ENCODE measurements at places on chromosomes 13 and 19.

DNA sequence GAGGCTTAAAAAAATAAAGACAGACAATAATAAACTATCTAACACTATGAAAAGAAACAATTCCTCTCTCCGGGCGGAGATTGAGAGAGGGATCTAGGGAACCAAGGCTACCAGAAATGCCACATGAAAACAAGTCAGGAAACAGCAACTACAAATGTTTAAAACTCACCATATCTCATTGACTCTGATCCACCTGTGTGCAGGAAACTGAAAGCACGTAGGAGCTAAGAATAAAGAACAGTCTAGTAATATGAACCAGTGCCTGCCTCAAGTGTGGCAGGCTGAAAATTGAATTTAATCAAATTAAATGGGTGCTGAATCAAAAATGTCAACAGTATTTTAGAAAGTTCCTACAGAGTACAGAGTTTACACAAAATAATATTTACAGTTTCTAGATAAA, 1701.0 kb downstream of the SLITRK5 start:
- DNase-seq: no peak

DNA sequence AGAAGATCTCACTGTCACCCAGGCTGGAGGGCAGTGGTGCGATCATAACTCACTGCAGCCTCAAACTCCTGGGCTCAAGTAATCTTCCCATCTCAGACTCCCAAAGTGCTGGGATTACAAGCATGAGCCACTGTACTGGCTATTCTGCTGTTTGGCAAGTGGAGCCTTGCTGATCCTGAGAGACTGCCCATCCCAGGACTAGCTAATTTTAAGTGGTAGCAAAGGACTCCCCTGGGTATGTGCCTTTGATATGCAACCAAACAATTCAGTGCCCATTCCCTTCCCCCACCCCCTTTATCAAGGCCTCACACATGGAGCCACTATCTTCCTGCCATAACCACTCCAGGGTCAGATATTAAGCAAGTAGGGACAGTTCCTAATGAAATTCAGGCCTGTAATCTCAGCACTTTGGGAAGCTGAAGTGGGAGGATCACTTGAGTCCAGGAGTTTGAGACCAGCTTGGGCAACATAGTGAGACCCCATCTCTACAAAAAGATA, 17.0 kb upstream of the ZNF460 start:
- DNase-seq: no peak

- DNase-seq: no peak
Observed at GRCh38 chr13:47890146-47890814, 110.8 kb downstream of the SUCLA2 start.

- no peak for DNase-seq
Observed at GRCh38 chr13:33168321-33168960, 117.1 kb downstream of the STARD13 start.

DNA sequence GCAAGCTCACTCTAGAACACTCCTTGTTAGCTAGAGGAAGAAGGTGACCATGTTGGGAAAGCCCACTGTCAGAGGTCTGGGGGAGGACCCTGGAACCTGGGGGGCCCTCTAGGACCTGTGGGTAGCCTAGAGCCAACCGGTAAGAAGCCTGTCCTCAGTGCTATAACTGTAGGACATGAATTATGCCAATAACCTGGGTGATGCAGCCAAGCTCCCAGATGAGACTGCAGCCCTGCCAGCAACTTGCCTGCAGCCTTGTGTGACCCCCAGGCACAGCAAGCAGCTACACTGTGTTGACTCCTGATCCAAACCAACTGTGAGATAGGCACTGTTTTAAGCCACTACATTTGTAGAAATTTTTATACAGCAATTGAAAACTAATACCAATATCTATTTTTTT, 122.3 kb downstream of the MIPEP start:
- no peak for DNase-seq

GRCh38 chr19:10335352-10335985, 2.1 kb upstream of the RAVER1 start:
- no peak for DNase-seq

DNA sequence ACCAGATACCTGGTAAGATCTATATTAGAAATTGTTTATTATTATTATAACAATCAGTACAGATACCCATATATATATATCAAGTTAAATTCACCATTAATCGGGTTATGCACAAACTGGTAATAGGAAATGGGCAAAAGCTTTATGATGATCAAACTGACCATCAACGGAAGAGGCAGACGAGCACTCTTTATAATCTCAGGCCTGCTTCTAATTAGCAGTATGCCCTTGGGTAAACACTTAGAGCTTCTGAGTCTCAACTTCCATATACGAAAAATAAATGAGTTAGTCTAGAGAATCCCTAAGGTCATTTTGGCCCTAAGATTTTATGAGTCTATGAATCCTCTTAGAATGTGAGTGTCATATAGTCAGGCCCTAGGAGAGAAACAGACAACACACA, 710.9 kb downstream of the PCDH9 start:
- no peak for DNase-seq

GRCh38 chr19:15237759-15238638, 5.8 kb upstream of the EPHX3 start:
- DNase-seq: no peak

GRCh38 chr13:97574926-97575325, 141.0 kb downstream of the RAP2A start:
- DNase-seq: no peak

All from stimulated activated CD4-positive, alpha-beta T cell treated with anti-CD3 and anti-CD28 coated beads, TNF-alpha, amount 100 ng/mL, for 4 hours (primary cell).